ENCODE measurements at places on chromosomes 5 and 9.

DNA sequence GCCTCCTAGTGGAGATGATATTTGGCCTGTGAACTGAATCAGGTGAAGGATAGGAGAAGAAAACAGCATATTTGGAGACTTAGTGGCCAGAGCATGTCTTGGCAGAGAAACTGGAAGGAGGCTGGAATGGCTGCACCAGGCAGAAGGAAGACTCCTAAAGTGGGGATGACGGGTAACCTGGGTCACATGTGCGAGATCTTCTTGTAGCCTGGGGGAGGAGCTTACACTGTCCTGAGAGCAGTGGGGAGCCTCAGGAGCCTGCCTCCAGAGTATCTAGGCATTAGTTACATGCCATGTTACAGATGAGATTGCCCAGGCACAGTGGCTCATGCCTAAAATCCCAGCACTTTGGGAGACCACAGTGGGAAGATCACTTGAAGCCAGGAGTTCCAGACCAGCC is 49.8 kb downstream of the JADE2 start:
- H3K27me3 ChIP-seq = no peaks in the 10 kb centered on the region
- H3K4me1 ChIP-seq = peaks cover under 1% of the 10 kb centered on the region
- H3K27ac ChIP-seq = no peak overlapping the region

GRCh38 chr9:123370526-123371227 is 14.7 kb downstream of the CRB2 start:
- H3K27ac ChIP-seq = no peak overlapping the region
- peaks cover 18% of the 10 kb centered on the region for H3K4me1 ChIP-seq
- no peak overlapping the region for H3K4me3 ChIP-seq
- H3K27me3 ChIP-seq = no peaks in the 10 kb centered on the region
- peaks cover 93% of the 10 kb centered on the region for H3K36me3 ChIP-seq

- no peak overlapping the region for H3K27ac ChIP-seq
- no peaks in the 10 kb centered on the region for H3K4me1 ChIP-seq
- DNase-seq = no peak
- H3K36me3 ChIP-seq = no peaks in the 10 kb centered on the region
- H3K27me3 ChIP-seq = no peaks in the 10 kb centered on the region
Observed at GRCh38 chr5:32916648-32917047, 205.5 kb downstream of the NPR3 start.

DNA sequence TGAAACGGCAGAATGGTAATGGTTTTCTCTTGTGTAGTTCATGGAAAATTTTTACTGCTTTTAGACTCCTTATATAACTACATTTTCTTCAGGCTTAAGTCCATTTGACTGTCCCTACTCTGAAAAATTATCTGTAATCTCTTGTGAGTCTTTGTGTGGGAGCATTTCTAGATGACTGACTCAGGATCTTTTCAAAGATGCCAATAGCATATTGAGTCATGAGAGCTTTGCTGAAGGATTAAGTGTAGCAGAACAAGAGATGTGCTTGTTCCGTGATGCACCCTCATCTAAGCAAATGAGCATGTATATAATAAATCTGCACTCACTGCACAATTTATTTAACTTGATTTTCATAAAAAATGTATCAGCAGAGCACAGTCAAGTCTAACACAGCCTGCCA is 298.7 kb upstream of the CDH6 start:
- H3K36me3 ChIP-seq = no peaks in the 10 kb centered on the region
- no peak overlapping the region for H3K4me3 ChIP-seq
- no peaks in the 10 kb centered on the region for H3K4me1 ChIP-seq
- no peak for DNase-seq
- H3K27ac ChIP-seq = no peak overlapping the region

GRCh38 chr5:72290356-72291133 is 29.5 kb downstream of the MRPS27 start:
- no peak for DNase-seq
- no peaks in the 10 kb centered on the region for H3K27me3 ChIP-seq
- H3K36me3 ChIP-seq = peaks cover 83% of the 10 kb centered on the region

DNA sequence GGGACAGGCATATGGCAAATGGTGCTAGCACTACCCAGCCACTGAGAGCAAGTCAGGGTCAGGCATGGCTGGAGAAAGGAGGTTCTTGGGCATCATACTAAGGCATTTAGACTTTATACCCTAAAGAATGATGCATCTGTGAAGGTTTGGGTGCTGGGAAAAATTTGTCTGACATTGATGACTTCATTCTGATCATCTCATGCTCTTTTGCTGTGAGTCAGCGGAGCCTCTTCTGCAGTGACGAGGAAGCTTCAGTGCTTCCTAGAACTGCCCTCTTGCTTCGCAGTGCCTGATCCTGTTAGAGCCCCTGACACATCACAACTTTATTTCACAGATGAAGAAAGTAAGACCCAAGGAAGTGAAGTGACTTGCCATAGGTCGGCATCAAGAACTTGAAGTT is 266.6 kb upstream of the GAS1 start:
- H3K27me3 ChIP-seq = no peaks in the 10 kb centered on the region
- no peak overlapping the region for H3K4me3 ChIP-seq
- no peak overlapping the region for H3K27ac ChIP-seq
- no peak for DNase-seq
- H3K4me1 ChIP-seq = no peaks in the 10 kb centered on the region
- H3K36me3 ChIP-seq = no peaks in the 10 kb centered on the region

DNA sequence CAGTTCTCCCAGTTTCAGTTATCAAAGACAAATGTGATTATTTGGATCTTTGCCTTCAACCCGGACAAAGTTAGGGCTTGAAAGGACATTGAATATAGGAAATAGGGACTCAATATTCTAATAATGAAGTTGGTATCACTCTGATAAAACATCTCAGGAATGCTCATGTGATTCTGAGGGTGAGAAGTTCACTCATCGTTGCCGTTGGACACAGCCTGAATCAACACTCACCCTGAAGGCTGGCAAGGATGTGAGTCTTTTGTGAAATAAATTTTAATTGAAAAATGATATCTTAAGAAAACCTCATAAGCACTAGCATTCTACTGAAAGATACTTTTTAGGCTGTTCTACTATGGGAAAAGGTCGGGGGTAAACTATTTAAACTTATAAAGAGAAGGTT is 44.8 kb upstream of the C9orf72 start:
- no peaks in the 10 kb centered on the region for H3K36me3 ChIP-seq
- no peak overlapping the region for H3K27ac ChIP-seq
- no peak overlapping the region for H3K4me3 ChIP-seq
- no peaks in the 10 kb centered on the region for H3K4me1 ChIP-seq
- H3K27me3 ChIP-seq = no peaks in the 10 kb centered on the region

DNA sequence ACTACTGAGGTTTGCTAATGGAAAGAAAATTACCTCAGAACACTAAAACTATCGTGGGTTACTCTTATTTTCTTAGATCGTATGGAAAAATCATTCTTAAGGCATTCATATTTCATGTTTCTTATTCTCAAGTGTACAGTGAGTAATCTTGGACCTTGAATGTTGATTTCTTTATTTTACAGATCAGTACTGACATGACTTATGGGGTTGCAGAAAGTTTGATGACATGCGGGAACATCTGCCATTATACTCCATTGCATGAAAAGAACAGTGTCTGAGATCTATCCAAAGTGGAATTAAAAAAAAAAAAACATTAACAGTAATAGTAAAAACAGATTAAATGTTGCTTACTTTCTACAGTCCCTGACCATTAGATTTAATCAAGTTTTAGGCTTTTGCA is 1290.2 kb upstream of the WWC1 start:
- no peak overlapping the region for H3K4me3 ChIP-seq
- H3K27ac ChIP-seq = no peak overlapping the region
- H3K27me3 ChIP-seq = no peaks in the 10 kb centered on the region

DNA sequence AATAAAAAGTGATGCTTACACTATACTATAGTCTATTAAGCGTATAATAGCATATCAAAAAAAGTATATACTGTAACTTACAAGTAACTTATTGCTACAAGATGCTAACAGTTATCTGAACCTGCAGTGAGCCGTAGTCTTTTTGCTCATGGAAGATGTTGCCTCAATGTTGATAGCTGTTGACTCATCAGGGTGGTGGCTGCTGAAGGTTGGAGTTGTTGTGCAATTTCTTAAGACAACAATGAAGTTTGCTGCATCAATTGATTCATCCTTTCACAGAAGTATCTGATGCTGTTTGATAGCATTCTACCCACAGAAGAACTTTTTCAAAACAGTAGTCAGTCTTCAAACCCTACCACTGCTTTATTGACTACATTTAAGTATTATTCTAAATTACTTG is 7.8 kb upstream of the C9orf40 start:
- no peaks in the 10 kb centered on the region for H3K27me3 ChIP-seq
- peaks cover 1% of the 10 kb centered on the region for H3K36me3 ChIP-seq
- no peak for DNase-seq
- no peak overlapping the region for H3K4me3 ChIP-seq
- no peak overlapping the region for H3K27ac ChIP-seq

DNA sequence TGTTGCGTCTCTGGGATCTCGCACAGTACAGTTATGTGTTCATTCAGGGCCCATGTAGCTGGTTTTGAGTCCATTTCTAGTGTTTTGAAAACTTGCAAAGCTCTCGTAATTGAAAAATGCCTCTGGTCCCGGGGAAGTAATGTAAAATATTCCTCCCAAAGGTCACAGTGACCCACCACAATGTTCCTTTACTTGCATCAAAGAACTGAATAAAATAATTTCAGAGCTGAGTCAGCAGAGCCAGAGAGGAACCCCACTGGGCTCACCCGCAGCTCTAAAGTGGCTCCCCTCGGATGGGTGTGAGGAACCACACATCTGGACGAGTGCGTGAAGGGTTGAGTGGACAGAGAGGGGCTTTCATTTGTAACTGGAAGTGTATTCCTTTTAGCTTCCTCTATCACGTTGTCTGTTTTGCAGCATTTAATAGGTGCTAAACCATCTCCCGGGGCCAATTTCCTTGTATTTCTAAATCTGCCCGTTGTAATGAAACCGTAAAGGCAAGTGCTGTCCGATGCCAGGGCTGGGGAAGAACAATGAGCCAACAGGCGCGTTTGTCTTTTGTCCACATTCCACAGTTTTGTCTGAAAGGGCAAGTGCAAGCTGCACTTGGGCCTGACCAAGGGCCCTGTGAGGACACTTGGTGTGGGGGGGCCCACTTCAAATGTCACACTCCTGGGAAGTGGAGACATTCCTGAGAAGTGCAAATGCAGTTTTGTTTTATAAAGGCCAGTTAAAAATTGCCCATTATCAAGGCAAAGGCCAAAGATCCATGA is 29.9 kb downstream of the COL5A1 start:
- DNase-seq = no peak
- H3K36me3 ChIP-seq = no peaks in the 10 kb centered on the region
- H3K4me1 ChIP-seq = no peaks in the 10 kb centered on the region
- no peak overlapping the region for H3K27ac ChIP-seq

- H3K4me3 ChIP-seq = no peak overlapping the region
- peak; percentile 36 for DNase-seq
- no peaks in the 10 kb centered on the region for H3K4me1 ChIP-seq
- H3K27ac ChIP-seq = no peak overlapping the region
Observed at GRCh38 chr9:76302947-76303550, 91.2 kb downstream of the RFK start.

DNA sequence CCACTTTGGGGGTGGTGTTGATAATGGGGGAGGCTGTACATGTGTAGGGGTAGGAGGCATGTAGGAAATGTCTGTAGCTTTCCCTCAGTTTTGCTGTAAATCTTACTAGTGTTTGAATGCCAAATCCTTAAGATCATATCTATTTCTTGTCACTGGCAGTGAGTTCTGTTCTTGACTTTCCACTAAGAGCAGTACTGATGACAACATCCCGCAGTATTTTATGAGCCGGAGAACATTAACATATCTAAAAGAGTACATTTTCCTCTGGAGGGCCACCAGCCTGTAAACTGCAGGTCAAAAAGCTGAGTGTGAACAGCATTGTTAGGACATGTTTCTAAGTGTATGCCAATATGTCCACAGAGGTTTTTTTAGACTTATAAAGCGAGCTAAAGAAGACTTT is 2.5 kb upstream of the HSPB3 start:
- DNase-seq = no peak
- peaks cover 3% of the 10 kb centered on the region for H3K27me3 ChIP-seq
- H3K27ac ChIP-seq = no peak overlapping the region

GRCh38 chr5:129593525-129593924 is 133.4 kb downstream of the ADAMTS19 start:
- H3K27ac ChIP-seq = no peak overlapping the region
- no peak overlapping the region for H3K4me3 ChIP-seq
- H3K36me3 ChIP-seq = no peaks in the 10 kb centered on the region
- DNase-seq = no peak

All from neuronal stem cell (in vitro differentiated cells).